Skin of body (tissue), 3 donors: ENCODE measurements at places on chromosomes 16 and 17.

- DNase-seq = no peak
Measured at GRCh38 chr17:67129283-67129682, 84.9 kb downstream of the CACNG1 start.

DNA sequence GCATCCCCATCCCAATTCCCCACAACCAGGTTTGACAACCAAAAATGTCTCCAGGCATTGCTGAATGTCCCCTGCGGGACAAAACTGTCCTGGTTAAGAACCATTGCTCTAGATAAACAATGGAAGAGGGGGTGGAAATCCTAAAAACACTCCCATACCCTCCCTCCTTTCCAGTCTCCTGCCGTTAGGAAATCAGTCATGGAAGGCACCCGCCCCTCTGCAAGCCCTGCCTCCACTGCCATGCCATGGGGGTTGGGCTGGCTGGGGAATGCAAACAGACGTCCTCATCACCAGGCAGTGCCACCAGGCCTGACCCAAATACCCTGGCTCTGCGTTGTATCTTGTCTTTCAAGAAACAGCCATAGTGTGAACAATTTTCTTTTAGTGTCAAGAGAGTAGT, 57.5 kb downstream of the CYTH1 start:
- DNase-seq = no peak

GRCh38 chr16:72978212-72978611, 69.7 kb downstream of the ZFHX3 start:
- DNase-seq = no peak

DNA sequence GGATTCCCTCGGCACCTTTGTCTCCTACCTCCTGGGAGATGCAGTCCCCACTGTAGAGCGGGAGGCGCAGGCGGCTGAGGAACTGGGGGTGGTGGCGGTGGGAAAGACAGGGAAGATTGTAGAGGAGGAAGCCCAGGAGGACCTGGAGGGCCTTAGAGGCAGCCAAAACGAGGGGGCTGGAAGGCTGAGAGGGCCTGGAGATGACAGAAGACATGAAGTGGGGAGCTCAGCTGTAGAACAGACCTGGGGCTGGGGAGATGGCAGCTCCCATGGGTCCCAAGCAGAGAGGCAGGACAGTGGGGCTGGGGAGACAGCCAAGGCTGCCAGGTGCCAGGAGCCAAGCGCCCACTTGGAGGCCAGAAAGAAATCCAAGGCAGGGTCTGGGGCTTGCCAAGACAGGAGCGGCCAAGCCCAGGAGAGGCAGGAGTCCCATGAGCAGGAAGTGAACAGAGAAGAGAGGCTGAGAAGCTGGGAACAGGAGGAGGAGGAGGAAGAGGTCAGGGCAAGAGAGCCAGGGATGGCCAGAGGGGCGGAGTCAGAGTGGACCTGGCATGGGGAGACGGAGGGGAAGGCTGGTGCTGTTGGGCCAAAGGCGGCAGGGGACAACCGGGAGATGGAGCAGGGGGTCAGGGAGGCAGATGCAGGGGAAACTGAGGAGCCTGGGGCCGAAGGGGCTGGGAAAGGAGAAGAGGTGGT, 803 bp downstream of the APOBR start:
- no peak for DNase-seq

GRCh38 chr16:64253096-64253495, 868.8 kb downstream of the CDH11 start:
- DNase-seq = no peak

DNA sequence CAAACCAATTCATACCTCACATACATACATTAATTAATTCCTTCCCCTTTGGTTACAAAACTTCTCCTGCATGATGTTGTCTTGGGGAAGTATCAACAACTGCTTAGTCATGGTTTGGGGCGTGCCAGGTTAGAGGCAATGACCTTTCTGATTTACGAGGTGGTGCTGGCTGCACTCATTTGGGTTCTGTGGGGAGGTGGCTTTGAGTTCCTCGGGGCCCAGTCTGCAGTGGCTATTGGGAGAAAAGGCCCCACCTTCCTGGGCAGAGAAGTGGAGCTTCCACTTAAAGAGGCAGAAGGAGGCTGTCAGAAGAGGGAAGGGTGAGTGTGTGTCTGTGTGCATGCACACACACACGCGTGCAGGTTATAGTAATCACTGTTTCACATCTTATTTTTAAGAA, 10.2 kb upstream of the ETV4 start:
- DNase-seq = no peak

GRCh38 chr16:23333034-23333579, 31.0 kb downstream of the SCNN1B start:
- DNase-seq = no peak

- DNase-seq = no peak
Measured at GRCh38 chr16:57500578-57501111, 14.4 kb upstream of the DOK4 start.

DNA sequence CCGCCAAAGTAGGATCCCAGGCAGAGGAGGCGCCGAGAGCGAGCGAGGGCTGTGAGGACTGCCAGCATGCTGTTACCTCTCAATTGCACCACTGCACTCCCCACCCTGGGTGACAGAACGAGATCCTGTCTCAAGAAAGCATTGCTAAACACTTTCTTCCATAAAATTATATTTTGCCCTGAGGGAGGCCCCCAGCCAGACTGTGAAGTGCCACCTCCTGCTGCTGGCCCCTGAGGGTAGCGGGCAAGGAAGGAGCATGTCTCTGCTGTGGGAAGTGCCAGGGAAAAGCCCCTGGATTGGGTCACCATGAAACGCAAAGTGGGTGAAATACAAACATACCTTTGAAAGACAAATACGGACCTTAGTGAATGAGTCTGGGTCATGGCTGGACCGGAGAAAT, 78.0 kb upstream of the AMZ2 start:
- no peak for DNase-seq

DNA sequence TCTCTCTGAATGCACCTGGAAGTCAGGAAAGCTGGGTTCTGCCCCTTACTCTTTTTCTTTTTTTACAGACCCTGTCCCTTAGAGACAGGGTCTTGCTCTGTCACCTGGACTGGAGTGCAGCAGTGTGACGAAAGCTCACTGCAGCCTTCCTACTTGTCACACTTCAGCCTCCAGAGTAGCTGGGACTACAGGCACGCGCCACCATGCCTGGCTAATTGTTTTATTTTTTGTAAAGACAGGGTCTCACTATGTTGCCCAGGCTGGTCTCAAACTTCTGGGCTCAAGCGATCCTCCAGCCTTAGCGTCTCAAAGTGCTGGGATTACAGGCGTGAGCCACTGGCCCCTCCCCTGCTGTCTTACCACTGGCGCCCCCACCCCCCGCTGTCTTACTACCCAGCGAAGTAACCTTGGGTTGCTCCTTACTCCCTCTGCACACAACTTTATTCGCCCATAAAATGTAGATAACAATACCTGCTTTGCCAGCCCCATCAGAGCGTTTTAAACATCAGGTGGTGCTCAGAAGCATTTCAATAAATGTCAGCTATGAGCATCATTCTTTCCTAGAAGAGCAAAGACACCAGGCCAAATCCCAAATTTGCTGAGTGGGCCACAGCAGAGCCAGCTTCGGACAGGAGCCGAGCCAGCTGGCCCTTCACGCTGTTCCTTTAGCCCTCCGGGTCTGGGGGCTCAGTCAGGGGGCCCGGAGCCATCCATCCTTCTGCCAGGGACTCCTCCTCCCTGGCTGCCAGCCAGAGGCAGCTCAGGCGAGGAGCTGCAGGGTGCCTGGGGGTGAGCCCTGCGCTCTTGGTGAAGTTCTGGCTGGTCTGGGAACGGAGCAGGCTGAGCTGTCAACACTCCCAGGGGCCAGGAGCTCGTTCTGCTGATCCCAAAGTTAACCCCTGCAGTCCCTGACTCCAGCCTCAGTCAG, 24.4 kb downstream of the SRL start:
- DNase-seq = peak; percentile 60

- no peak for DNase-seq
Measured at GRCh38 chr16:51439271-51439670, 288.2 kb upstream of the SALL1 start.

- DNase-seq = no peak
Measured at GRCh38 chr16:4247460-4247784, 5.5 kb upstream of the SRL start.

DNA sequence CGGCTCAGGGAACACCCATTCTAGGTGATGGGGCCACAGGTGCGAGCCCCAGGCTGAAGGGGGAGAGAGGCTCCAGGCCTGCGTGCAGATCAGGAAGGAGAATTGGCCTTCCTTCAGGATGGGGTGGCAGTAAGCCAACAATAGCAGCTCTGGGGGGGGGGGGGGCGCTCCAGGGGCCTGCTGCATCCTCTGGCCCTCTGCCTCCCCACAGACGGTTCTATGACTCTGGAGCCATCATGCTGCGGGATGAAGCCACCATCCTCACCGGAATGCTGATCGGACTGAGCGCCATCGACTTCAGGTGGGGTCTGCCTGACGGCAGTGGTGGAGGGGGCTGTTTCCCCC, 6.1 kb downstream of the RUNDC3A start:
- no peak for DNase-seq

DNA sequence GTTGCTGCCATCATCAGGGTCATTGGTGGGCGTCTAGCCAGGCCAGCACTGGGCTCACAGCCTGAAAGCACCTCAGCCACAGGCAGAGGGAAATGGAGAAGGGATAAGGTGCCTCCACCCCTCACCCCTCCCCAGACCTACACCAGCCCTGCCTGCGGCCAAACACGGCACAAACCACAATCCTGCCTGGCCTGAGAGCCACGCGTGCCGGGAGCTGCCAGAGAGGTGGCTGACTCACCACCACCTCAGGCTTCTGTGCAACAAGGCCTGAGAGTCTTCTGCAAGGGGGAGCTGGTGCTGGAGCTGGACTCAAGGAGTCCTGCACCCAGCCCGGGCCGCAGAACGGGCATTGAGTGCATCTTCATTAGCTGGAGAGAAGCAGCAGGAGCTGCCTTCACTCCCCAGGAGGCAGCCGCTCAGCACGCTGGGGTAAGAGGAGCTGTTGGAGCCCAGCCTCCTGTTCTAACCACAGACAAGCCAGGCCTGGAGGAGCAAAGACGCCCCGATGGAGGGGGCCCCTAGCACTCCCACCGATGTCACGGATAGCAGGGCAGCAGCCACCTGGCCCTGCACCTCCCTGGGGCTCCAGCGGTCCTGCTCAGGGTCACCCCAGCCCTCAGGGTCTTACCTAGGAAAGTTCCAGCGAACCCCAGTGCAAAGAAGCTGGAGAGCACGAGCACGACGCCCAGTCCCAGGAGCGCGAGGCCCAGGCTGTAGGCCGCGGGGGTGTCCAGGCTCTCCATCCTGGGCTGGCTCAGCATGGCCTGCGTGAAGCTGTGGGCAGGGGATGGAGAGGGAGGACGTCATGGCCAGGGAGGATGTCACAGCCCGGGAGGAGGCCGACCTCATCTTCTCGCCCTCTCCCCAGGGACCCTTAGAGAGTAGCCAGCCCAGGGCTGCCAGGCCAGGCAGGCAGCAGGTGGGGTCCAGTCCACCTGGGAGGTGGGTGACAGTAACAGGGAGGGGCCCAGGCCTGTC, 16.0 kb upstream of the RASD1 start:
- DNase-seq = no peak

DNA sequence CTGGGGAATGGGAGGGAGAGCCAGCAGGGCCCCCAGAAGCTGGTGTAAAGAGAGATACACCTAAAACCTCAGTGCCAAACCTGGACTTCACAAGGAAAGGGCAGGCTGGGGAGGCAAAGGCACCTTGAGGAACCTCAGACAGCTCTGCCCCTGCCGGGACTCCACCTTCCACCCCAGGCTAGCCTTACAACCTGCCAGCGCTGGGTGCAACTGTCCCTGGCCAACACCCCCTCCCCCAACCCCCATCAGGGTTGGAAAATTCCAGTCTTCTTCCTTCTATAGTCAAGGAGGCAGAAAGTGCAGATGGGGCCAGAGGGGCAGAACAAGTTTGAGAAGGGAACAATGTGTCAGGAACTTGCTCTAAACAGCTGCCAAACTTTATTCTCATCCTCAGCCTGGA, 2.2 kb downstream of the YBX2 start:
- DNase-seq = no peak

GRCh38 chr17:68318103-68318991, 27.1 kb downstream of the ARSG start:
- DNase-seq = no peak

DNA sequence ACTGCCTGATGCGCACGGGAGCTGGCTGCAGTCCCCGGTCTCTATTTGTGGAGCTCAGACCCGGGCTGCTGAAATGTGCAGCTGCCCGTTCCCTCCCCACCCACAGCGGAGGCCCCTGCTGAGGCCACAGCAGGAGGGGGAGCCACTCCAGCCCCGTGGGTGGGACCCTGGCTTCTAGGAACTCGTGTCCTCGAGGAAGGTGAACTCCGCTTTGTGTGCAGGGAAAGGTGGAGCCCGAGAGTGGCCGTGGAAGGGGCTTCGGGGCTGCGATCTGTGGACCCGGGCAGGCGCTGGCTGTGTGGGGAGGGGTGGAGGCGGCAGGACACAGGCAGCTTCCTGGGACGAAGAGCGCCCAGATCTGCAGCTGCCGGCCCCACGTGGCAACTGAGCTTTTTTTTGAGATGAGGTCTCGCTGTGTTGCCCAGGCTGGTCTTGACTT, 2.9 kb downstream of the CCDC154 start:
- no peak for DNase-seq

- DNase-seq = no peak
Measured at GRCh38 chr17:77898521-77899434, 59.7 kb upstream of the TNRC6C start.

- no peak for DNase-seq
Measured at GRCh38 chr17:77916703-77917481, 41.6 kb upstream of the TNRC6C start.

GRCh38 chr17:5042157-5043022, 7.2 kb upstream of the SLC52A1 start:
- DNase-seq = no peak

DNA sequence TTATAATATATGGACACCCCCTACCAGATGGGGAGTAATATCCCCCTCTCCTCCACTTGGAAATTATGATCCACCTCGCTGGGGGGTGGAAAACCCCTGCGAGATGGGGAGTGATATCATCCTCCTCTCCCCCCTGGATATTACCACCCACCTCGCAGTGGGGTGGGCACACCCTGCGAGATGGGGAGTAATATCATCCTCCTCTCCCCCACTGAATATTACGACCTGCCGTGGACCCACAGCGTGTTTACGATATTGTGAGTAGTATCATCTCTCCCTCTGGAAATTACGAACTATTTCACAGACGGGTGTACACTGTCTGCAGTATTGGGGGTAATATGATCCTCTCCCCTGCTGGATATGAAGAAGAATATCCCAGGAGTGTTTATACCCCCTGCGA, 228.3 kb upstream of the WSCD1 start:
- no peak for DNase-seq

DNA sequence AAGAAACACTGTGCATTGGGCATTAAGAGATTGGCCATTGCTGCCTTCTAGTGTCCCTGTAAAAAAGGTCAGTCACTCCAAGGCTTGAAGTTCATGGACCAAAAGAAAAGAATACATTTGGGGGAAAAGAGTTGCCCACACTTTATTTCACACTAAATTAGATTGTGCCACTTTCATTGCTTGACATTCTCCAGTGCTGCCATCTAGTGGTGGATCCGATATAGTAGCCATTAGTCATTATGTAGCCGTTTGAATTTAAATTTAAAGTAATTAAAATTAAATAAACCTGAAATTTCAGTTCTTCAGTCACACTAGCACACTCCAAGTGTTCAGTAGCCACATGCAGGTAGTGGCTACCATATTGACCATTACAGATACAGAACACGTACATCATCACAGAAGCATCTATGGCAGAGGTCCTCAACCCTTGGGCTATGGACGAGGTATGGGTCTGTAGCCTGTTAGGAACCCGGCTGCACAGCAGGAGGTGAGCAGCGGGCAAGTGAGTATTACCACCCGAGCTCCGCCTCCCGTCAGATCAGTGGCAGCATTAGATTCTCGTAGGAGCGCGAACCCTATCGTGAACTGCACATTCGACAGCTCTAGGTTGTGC, 21.9 kb upstream of the CDH5 start:
- DNase-seq = peak; percentile 14
